Activated CD4-positive, alpha-beta T cell treated with anti-CD3 and anti-CD28 coated beads for 1 hour (primary cell): ENCODE measurements at places on chromosomes 1 and 21.

DNA sequence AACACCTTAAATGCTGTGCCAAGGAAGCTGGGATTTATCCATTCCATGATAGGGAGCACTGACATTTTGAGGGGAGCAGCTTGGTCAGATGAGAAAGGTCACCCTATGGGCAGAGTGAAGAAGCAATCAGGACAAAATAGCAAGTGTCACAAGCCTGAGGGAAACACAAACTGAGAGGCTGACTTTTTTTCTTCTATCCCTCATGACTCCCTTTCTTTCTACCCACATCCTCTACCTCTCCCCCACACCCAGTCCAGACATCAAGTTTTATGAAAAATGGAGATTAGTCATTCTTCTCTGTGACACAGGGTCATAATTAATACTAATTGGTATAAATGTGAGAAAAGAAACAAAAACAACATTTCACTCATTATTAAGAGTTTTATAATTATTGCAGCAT is 103.1 kb downstream of the SLC25A24 start:
- no peak for DNase-seq

GRCh38 chr21:36450511-36450910 is 29.4 kb downstream of the CLDN14 start:
- DNase-seq = no peak

- no peak for DNase-seq
These were observed 10.6 kb downstream of the RHBG start for GRCh38 chr1:156379420-156380165.

DNA sequence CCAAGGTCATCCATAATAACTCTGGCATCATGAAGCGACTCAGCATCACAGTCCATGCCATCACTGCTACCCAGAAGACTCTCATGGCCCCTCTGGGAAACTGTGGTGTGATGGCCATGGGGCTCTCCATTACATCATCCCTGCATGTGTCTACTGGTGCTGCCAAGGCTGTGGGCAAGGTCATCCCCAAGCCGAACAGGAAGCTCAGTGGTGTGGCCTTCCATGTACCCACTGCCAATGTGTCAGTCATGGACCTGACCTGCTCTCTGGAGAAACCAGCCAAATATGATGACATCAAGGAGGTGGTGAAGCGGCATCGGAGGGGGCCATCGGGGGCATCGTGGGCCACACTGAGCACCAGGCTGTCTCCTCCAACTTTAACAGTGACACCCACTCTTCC is 65.1 kb upstream of the ARHGAP29 start:
- no peak for DNase-seq

DNA sequence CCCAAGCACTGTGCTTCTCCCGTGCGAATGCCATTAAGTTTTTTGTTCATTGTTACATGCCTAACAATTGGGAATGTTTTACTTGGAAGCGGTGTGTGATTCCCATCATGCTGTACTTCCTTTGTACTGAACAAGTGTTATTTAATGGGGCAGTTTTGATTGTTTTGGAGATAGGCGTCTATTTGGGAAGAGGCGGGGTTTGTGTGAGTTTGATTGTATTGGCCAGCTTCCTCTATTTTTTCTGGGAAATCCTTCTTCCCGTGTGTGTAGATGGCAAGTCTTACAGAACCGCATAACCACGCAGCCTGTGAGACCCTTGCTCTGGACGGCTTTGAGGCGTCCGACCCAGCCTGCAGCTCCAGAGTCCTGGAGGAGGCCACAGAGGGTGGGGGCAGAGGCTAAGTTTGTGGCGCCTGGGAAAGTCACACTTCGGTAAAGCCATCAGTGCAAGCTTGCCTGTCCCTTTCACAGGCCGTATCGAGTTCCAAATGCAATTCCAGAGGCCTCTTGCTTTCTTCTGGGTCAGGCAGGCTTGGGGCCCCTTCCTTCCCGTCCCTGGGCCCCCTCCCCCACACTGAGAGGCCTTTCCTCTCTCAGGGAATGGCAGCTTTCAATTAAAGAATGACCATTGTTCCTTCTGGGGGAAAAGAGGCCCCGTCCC is 210.3 kb downstream of the TOMM20 start:
- DNase-seq = no peak

GRCh38 chr1:157289424-157290105 is 151.4 kb upstream of the ETV3 start:
- no peak for DNase-seq

DNA sequence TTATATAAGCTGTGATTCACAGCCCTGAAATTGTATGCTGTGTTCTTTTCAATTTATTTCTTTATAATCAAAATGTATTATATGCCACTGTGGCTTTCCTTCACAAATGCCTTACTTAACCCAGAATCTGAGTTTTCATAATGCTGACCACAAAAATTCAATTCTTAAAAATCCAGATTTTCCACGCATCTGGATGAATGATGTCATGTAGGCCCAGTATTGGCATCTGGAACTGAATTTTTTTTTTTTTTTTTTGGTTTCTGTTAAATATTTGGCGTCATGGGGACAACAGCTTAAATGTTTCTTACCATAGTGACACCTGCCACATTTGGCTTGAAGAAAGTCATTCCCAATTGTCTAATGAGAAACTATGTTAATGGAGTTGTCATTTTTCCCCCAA is 296.8 kb downstream of the TM2D1 start:
- DNase-seq = no peak

DNA sequence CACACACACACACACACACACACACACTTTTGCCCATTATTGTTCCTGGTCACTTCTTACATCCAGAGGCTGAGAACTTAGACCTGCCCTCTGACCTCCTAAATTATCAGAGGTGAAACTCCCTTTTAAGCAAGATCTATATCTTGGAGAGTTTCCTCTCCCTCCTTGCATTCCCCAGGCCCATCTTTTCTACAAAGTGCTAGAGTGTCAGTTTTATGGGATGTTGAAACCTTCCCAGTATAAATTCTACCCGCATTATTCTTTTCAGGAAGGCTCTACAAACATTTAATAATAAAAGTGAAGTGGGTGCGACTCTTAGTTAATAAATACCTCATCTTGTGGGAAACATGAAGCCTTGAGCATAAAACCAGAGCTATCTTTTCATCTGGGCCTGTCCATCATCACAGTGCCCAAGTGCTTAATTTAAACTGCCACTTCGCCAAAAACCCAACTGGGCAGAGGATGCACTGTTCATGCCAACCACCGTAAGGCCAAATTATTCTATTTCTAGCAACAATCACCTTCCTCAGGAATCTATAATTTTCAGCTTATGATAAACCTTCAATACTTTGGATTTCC is 458.2 kb upstream of the RUNX1 start:
- DNase-seq = no peak

DNA sequence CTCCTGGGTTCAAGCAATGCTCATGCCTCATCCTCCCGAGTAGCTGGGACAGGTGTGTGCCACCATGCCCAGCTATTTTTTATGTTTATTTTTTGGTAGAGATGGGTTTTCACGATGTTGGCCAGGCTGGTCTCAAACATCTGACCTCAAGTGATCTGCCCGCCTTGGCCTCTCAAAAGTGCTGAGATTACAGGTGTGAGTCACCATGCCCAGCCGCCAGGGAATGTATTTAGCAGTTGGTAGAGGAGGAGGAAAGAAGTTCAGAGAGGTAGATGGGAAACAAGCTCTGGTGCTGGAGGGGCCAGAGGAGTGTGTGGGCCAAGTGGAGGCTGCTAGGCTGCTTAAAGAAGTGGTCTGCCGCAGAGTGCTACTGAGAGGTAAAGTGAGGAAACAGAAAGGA is 6.0 kb downstream of the DOP1B start:
- no peak for DNase-seq

- DNase-seq = no peak
These were observed 37.2 kb downstream of the SUSD4 start for GRCh38 chr1:223326776-223327175.

DNA sequence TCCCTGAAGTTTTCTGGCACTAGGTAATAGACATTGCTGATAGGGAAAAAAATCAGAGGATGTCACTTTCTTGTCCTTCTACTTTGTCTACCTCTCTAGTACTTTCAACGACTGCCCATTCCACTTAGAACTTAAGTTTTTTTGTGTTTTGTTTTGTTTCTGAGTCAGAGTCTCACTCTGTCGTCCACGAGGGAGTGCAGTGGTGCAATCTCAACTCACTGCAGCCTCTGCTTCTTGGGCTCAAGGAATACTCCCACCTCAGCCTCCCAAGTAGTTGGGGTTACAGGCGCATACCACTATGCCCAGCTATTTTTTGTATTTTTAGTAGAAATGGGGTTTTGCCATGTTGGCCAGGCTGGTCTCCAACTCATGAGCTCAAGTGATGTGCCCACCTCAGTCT is 79.2 kb downstream of the SGIP1 start:
- DNase-seq = no peak

- DNase-seq = no peak
These were observed 18.8 kb downstream of the PIK3C2B start for GRCh38 chr1:204475656-204476432.

- no peak for DNase-seq
These were observed 499.6 kb upstream of the C1orf87 start for GRCh38 chr1:60573121-60573520.

GRCh38 chr1:65069011-65069565 is 78.9 kb upstream of the AK4 start:
- DNase-seq = peak; percentile 39

- no peak for DNase-seq
These were observed 75.4 kb downstream of the DPT start for GRCh38 chr1:168653567-168653966.

DNA sequence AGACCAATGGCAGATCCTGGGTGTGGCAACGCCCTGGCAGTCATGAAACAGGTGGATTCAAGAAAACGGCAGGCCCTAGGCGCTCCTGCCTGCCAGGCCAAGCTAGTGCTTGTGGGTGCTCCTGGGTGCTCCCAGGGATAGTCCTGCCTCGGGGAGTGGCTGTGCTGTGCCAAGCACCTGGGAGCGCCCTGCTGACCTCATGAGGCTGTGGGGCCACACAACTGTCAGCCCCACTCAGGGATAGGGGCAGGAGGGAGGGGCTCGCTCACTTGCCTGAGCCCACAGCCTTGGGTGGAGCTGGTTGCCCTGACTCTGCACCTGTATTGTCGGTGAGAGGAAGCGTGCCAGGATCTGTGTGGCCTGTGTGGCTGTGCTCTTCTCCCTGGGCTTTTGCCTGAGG is 9.4 kb downstream of the SNAP47 start:
- DNase-seq = no peak

DNA sequence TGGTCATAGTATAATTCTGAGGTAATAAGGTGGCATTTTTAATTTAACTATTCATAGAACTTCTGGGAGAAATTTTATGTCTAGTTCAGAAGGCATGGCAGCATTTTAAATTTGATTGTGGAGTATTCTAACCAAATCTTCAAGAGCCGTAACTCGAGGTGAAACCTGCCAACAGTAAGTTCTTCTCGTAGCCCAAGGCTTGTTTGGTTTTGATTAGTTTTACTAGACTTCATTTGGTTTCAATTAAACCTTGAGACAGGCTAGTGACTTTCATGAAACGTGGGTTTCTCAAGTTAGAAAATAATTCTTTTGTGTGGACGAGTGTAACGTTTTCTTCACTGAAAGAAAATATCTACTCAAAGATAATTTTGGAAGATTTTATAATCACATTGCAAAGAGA is 395.5 kb downstream of the USP25 start:
- DNase-seq = no peak

DNA sequence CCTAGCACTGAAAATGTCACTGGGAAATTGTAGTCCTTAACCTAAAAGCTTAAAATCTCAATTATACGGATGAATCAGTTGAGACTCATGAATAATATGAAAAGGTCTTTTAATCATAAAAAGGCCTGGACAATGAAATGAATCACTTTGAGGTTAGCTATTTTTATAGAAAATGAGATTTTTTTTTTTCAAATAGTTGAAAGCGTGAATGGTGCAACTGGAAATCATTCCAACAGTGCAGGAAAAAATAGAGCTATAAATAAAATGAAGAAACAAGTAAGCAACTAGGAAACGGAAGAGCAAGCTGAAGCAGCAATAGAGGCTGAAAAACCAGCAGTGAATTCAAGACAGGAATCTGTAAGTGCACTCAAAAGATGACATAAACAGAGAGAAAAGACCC is 142.9 kb downstream of the BACH1 start:
- no peak for DNase-seq

DNA sequence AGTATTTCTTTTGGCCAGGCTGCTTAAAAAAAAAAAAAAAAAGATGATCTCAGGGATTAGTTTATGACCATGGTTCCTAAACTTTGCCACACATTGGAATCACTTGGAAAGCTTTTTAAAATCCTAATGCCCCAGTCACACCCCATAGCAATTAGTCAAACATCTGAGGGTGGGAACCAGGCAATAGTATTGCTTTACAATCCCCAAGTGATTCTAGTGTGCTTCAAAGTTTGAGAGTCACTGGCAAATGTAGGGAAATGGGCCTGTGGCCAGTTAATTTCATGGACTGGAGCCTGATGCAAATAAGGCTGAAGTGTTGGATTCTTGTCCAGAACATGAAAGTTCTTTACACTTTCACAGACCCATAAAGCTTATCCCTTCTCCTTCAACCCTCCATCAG is 374.6 kb upstream of the ESRRG start:
- no peak for DNase-seq

DNA sequence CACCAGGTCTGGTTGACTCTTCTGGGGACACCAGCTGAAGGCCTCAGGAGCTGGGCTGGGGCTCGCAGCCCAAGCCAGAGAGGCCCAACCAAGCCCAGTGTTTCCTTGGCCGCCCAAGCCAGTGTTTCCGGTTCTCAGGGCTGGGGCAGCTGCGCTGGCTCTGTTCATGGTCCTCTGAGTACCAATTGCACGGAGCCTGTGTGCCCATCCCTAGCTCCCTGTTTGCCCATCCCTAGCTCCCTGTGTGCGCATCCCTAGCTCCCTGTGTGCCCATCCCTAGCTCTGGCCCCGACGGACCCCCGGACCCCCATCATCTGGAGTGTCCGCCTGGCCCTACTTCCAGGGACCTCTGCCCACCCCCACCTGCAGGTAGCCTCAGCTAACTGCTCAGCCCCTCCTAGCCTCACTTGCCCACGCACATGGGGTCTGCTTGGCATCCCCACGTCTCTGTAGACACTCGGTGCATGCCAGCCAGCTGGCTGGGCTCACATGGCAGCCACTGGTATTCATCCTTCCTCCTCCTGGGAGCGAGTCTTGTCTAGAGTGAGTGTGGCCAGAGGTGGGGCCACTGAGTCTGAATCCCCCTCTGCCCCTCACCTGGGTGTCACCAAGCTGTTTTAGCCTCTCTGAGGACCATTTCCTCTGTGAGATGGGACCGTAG is 64.0 kb downstream of the WNT9A start:
- peak; percentile 6 for DNase-seq

- DNase-seq = no peak
These were observed 48.9 kb downstream of the AK4 start for GRCh38 chr1:65196926-65197325.

DNA sequence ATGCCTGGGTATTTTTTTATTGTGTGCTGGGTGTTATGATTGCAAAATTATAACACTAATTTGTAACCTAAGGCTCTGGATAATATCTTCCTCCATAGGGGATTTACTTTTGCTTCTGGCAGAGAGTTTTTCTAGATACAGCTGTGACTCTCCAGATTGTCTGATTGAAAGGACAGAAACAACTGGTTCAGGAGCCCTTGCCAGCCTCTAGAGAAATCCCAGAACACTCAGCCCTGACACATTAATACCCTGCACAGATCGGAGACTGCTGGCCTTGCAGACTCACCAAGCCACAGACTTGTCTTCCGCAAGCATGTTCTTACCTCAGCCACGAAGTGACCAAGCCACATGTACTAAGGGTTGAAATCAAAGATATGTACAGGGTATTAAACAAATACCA is 10.7 kb downstream of the C1orf146 start:
- DNase-seq = no peak

- DNase-seq = no peak
These were observed 5.1 kb downstream of the TMEM82 start for GRCh38 chr1:15747378-15747777.
